ENCODE measurements at places on chromosomes 4 and X.

- no peak for DNase-seq
These were observed 342.8 kb upstream of the BOD1L1 start for GRCh38 chr4:13970349-13970748.

DNA sequence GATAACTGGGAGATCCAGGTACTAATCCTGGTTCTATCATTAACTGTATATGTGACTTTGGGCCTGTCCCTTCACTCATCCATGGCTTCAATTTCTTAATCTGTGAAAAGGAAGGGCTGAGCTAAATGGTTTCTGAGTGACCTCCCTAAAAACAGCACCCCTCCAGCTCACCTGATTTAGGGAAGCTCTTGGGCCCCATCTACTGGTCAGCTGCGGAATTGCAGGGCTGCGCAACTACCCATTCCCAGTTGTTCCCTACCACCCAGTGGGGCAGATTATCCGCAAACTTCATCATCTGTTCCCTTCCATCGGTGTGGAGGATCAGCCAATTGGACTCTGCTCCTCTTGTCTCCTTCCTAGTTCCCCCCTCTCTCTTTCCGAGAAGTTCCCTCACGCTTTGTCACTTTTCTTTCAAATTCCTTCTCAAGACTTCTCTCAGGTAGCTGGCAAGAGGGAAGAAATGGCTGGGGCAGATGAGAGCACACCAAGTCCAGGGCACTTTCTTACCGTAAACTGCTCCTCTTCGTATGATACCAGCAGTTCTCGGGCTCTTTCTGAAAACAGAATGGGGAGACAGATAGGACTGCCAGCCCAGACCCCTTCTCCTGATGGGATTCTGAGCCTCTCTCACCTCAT, 5.8 kb downstream of the LAS1L start:
- peak; percentile 37 for DNase-seq

DNA sequence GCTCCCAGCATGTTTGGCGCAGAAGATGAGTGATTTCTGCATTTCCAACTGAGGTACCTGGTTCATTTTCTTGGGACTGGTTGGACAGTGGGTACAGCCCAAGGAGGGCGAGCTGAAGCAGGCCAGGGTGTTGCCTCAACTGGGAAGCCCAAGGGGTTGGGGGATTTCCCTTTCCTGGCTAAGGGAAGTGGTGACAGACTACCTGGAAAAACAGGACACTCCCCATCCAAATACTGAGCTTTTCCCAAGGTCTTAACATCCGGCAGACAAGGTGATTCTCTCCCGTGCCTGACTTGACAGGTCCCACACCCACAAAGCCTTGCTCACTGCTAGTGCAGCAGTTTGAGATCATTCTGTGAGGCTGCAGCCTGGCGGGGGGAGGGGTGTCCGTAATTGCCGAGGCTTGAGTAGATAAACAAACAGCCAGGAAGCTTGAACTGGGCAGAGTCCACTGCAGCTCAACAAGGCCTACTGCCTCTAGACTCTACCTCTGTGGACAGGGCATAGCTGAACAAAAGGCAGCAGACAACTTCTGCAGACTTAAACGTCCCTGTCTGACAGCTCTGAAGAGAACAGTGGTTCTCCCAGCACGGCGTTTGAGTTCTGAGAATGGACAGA, 307.7 kb upstream of the ARSJ start:
- DNase-seq = no peak

GRCh38 chrX:154036513-154036912, 16.8 kb upstream of the IRAK1 start:
- DNase-seq = no peak

DNA sequence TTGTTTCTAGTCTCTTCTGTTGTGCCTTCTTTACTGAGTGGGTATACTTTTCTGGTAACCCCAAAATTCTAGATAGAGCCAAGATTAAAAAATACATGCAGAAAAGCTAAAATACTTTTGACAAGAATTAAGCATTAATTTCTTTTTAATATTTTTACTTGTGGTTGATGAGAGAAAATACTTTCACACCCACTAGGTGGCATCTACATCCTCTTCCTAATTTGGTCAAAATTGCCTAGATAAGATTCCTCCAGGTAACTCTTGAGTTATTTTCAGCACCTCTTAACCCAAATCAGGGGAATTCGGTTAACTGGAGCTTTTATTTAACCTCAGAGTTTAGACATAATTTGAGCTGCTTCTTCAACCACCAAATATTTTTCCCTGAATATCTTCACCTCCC, 28.4 kb upstream of the COX7B2 start:
- DNase-seq = no peak

DNA sequence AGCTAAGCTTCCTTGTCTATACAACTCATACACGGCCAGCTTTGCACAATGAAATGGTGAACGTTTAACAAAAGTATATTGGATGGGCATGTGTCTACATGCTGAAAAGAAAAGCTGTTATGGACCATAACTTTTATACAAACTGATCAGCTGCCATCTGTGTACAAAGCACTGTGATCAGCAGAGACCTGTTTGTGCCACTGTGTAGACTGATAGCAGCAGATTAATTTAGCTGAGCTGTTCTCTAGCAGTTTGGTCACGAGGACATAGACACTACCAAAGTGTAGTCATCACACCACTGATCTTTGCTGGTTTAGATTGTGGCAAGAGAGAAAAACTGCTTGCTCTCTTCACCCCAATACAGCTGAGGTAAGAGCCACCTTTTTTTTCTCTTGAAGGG, 124.5 kb downstream of the RAPGEF2 start:
- DNase-seq = no peak

- DNase-seq = no peak
These were observed 20.9 kb downstream of the HNRNPD start for GRCh38 chr4:82352825-82353366.

GRCh38 chr4:20251796-20252655, at the start of gene SLIT2:
SLIT2 (plus strand) TSS chr4:20251905; CDS start chr4:20253816, 1,911 bp downstream.
- peak; percentile 96 for DNase-seq

- DNase-seq = no peak
These were observed 93.9 kb upstream of the GATB start for GRCh38 chr4:151854731-151855130.

DNA sequence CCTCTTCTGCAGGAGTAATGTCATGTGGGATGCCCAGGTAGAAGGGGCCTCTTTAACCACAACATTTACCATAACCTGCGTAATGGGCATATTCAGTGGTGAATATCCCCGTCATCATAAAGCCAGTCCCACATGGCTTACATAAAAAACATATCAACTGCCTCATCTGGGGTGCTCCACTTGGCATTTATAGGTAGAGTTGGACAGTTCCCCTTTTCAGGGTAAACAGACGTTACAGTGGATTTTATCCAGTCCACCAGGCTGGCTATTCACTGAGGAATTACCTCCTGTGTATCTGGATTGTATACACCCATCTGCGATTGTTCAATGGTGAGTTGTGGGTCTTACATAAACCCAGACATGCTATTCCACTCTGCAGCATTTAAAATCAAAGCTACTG, 70.7 kb upstream of the ANKRD17 start:
- DNase-seq = no peak

DNA sequence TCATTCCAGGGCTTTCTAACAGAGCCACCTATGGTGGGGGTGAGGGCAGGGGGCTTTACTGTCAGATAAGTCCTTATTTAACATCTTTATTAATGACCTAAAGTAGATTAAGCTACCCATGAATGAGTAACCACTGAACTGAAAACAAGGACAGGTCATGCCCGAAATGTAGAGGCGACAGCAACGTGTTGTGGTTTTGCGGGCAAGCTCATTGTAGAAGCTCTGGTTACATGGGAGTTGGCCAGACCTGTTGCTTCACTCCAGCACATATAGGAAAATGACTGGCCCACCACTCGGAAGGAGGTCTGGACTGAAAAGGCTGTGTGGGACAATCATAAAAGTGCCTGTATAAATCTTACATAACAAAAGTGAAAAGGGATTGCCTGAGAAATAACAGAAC, 109.6 kb upstream of the NDP start:
- DNase-seq = no peak
